Nephron progenitor cell (in vitro differentiated cells): ENCODE measurements at places on chromosomes 7 and 10.
A peak's percentile ranks its signal among the peaks of the same experiment; 100 is the strongest.

DNA sequence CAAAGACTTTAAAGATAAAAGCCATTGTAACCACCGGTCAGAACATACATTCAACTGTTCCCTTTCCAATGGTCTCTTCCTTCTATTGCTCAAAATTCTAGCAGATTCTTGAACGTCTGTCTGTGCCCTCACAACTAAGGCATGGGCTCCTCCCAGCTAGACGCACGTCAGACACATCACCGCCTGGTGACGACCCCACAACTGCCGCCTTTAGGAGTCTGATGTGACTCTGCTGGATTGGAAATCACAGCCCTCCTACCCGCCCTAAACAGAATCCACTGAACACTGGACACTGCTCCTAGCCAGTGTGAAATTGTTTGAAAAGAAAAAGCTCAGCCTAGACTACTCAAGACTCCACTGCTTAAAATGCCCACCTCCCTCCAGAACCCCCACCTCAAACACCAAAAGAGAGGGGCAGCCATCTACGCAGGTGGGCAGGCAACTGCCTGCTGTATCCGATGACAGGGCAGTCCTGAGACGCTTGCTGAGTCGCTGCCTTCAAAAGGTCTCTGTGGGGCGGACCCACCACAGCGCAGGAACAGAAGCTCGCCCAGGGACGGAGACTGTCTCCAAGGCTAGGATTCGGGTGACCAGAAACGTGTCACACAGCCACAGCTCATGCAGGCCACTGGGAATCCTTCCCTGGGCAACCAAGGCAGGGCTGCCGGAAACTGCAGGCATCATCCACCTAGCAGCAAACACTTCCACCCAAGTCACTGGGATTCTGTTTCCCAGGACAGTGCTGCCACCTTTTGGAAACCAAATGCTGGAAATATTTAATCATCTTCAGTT, 34.7 kb downstream of the GSDME start:
- peak; percentile 22 for DNase-seq

GRCh38 chr7:43546231-43546630, 36.7 kb upstream of the STK17A start:
- DNase-seq, result no peak

- no peak for DNase-seq
These were observed 217.2 kb downstream of the PCLO start for GRCh38 chr7:82945480-82945879.

DNA sequence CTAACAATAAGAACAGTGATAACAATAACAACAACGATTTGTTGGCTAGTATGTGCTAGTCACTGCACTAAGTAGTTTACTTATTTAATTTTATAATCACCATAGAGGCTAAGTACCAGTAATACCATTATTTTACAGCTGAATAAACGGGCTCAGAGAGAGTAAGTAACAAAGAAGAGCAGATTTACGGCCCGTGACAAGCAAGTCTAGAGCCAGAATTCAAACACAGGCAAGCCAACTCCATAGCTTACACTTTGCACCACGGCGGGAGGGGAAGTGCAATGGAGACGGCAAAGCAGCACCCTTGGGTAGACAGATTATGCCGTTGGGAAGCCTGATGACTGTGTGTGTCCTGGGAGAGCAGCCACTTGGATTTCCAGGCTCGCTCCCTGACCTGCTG, 1.2 kb upstream of the OR6V1 start:
- peak; percentile 29 for DNase-seq

GRCh38 chr10:102004376-102004775, 51.6 kb downstream of the ARMH3 start:
- no peak for DNase-seq

GRCh38 chr7:45000093-45001032, at the start of gene CCM2:
Gene CCM2 (plus strand): TSS chr7:45000201. CDS start chr7:45000334, 133 bp downstream.
- DNase-seq, result no peak

- DNase-seq, result peak; percentile 52
These were observed 2.0 kb downstream of the CUL1 start for GRCh38 chr7:148700661-148701064.

DNA sequence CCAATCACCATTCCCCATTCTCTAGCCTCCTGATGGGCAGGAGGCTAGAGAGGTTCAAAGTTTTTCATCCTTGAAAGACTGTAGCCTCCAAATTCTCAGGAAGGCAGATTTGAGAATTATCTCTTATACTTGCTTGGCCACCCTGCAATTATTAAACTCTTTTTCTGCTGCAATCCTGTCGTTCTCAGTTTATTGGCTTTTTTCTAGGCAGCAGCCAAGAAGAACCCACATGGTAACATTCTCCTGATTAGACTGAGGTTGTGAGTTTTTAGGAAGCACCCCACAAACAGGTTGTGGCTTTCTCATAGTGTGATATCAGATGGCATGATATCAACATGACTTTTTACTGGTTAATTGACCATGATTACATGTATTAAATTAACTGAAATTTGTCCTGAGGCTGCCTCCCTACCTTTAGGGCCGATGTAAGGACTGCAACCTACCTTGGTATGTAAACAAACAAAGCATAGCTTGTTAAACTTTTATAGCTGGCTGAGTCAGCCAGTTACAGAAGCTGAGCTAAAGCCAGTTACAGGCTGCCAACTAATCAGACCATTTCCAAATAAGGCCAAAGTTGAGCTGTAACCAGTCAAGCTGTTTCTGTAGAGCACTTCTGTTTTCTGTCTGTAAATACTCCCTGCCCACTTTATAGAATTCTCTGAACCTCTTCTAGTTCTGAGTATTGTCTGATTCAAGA, 3.2 kb upstream of the ZNF248 start:
- no peak for DNase-seq

DNA sequence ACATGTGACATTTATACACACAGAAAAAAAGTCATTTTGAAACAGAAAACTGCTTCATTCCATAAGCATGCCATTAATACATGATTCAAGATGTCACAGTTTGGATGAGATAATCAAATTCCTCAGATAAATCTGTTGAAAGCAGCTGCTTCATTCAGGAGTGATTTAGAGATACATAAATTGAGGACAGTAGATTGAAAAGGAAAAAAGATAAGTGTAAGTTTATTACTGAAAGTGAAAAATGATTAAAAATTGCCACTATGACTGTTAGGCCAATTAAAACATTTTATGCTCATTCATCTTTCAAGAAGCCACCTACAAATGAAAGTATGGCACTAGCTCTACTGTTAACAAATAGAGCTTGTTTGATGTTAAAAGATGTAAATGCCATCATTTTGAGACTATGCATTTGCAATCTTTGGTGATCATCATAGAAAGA, 136.9 kb upstream of the CDK6 start:
- no peak for DNase-seq

DNA sequence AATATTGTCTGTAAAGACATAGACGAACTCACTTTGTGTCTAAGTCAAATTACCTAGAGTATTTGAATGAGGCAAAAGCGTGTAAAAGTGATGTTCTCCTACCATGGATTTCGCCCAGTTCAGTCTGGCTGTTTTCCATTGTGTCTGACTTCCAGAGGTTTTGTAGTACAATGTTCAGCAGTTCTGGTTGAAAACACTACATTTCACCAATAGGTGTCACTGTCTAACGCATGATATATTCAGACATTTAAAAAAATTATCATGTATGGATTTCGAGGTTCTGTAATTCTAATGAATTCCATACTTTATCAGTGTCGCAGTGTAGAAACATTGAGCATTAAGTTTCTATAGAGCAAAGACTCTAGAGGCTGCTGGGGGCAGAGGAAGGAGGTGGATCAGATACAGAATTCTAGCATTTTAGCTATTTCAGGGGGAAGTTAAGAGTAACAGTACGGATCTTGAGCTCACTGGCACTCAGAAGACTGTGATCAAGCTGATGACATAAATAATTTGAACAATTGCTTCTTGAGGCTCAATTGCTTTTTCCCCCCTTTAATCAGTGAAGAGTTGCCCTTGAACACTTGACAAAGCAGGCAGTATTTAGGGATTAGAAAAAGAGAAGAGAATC, 196.9 kb upstream of the RHOBTB1 start:
- DNase-seq, result no peak

GRCh38 chr10:109593682-109594081, 329.6 kb downstream of the XPNPEP1 start:
- no peak for DNase-seq

DNA sequence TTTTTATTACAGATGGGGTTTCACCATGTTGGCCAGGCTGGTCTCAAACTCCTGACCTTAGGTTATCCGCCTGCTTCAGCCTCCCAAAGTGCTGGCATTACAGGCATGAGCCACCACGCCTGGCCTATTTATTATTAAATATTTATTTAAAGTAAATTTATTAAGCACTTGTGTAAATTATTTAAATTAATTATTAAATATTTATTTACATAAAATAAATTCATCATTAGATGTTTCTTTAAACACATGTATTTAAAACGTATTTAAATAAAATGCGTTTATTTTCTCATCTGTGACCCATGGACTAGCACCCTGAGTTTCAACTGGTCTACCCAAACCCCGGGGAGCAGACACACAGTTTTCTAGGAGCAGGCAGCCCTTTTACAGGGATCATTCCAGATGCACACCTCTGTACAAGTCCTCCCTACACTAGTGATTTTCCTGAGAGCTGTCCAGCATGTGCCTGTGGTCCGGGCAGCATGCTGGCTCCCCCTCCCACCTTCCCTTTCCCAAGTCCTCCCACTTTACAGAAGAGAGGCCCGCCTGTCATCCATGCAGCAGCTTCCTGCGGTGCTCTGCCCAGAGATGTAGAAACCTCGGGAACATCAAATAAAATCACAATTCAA, 89.2 kb upstream of the ATP6V0A4 start:
- DNase-seq, result peak; percentile 14

- DNase-seq, result no peak
These were observed 81.2 kb downstream of the HIPK2 start for GRCh38 chr7:139696552-139696951.

DNA sequence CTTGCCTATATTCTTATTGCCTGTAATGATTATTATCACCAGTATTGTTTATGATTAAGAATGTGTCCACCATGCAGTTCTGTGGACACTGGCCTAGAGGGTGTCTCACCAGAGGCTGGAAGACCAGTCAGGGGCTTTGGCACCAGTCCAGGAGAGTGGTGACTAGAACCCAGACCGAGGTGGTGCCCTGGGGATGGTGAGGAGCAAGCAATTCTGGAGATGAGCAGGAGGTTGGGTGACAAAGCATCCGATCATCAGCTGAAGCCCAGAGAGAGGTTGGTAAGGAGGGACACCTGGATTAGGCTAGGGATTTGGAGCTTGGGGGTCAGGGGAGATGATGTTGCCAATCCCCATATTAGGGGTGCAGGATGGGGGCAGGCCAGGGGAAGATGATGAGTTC, 124.4 kb downstream of the EMX2 start:
- DNase-seq, result no peak

- DNase-seq, result no peak
These were observed 130.4 kb upstream of the BMPER start for GRCh38 chr7:33774762-33775523.

DNA sequence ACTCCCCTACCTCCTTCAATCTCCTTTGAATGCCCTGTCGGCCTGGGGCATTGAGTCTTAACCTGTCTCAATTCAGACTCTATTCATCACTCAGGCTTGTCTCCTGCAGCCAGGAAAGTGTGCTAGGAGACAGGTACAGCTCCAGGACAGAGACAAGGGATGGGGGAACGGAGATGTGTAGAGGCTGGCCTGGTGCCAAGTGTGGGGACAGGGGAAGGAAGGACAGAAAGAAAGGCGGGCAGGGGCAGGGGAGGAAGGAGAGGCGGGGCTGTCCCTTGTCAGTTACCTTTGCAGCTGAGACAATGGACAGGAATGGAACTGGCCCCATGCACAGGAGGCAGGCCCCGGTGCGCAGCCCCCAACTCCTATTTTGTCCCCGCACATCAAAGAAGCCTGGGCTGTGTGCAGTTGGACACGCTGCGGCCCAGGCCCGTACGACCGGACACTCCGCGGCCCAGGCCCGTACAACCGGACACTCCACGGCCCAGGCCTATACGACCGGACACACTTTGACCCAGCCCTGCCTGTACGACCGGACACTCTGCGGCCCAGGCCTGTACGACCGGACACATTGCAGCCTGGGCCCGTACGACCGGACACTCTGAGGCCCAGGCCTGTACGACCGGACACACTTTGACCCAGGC, 36.9 kb downstream of the CHST15 start:
- DNase-seq, result no peak

DNA sequence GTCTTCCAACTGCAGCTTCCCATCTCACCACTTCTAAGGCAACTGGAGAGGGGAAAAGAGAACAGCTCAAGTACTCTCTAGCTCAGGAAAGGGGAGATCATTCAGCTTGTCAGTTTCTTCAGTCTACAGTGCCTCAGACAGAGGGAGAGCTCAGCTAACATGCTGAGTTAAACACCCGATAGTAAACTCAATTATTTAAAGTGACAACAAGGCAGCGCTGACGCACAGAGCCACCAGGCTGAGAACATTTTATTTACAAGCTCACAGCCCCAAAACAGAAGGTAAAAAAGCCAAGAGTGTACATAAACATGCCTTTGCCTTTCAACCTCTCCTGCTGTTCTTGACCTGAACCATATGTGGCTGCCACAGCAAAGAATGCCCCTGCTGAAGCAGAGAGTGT, 10.1 kb upstream of the CUZD1 start:
- DNase-seq, result no peak

DNA sequence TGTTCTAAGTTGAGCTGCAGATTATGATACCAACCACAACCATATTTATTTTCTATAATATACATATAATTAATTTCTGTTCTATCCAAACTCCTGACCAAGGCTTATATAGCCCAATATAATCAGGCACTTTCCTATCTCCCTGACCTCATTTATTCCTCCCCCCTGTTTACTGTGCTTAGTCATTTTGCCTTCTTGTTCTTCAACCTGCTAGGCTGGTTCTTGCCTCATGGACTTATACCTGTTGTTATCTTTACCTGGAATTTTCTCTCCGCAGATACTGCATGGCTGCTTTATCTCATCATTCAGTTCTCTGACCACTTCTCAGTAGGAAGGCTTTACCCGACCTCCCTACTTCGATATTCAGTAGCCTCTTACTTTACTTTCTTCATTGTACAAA, 24.9 kb upstream of the FAM3C start:
- no peak for DNase-seq

GRCh38 chr7:90752051-90752450, 155.9 kb downstream of the CDK14 start:
- no peak for DNase-seq

DNA sequence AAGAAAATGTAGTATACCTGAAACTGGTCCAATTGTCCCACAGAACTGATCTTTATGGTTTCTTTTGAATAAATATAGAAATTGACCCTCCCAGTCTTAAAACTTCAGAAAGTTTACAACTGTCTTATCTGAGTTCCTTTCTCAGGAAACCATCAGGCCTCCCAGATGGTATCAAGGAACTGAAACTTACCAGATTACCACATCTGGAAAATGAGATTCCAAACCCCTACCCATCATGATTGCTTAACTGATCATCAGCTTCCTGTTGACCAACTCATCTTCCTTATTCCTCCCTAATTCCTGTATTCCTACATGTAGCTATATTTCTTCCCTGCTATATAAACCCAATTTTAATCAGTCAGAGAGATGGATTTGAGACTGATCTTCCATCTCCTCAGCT, 5.5 kb downstream of the VWDE start:
- DNase-seq, result no peak
